ENCODE measurements at places on chromosomes 1 and 21.

GRCh38 chr1:202016022-202016810 lies 5.8 kb downstream of the ELF3 start:
- DNase-seq: no peak

DNA sequence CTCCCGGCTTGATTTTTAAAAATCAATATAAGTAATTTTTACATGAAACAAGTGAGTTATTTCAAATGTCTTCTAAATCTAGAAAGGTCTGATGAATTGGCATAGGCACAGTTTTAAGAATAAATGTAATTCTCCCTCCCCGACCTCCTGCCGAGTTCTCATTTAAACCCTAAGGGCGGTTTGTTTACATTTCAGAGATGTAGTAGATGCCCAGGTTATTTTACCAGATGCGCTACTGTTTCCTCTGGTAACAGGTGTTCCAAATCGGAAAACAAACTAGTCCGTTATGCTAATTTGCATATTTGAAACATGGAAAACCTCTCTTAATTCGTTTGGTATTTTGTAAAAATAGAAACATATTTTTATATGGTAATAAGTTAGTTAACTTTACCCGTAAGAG lies 53.8 kb upstream of the CFAP126 start:
- DNase-seq: no peak

DNA sequence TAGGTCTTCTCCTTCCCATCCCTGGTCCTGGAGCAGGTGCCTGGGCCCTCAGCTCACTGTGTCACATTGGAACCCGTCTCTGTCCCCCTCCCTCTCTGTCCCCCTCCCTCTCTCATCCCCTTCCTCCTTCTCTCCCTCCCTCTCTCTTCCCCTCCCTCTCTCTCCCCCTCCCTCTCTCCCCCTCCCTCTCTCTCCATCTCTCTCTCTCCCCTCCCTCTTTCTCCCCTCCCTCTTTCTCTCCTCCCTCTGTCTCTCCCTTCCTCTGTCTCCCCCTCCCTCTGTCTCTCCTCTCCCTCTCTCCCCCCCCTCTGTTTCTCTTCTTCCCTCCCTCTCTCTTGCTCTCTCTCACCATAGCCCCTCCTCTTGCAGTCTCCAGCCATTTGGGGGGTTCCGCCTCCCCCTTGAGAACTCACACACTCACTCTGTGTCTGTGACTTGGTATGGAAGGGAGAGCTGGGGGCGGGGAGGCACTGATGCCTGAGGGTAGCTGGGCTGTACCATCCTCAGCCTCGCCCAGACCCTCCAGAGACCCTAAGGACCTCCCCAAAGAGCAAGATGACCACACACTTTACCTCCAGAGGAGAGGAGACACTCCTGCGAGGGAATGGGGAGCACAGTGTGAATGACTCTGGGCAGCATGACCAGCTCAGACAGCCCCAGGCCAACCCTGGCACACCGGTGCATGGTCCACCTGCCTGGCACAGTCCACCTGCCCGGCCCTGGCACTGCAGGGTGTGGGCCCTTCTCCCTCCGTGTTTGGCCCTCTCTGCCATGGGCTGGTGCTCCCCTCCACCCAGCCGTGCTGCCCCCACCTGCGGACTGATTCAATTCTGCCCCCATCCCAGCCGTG lies 102.8 kb upstream of the ARHGEF16 start:
- no peak for DNase-seq

- DNase-seq: peak; percentile 1
These were observed 66.9 kb upstream of the LRIF1 start for GRCh38 chr1:111030590-111030989.

- DNase-seq: no peak
These were observed 15.4 kb upstream of the LYST start for GRCh38 chr1:235881930-235882700.

GRCh38 chr1:6358144-6358624 lies 35.4 kb downstream of the ACOT7 start:
- DNase-seq: no peak

DNA sequence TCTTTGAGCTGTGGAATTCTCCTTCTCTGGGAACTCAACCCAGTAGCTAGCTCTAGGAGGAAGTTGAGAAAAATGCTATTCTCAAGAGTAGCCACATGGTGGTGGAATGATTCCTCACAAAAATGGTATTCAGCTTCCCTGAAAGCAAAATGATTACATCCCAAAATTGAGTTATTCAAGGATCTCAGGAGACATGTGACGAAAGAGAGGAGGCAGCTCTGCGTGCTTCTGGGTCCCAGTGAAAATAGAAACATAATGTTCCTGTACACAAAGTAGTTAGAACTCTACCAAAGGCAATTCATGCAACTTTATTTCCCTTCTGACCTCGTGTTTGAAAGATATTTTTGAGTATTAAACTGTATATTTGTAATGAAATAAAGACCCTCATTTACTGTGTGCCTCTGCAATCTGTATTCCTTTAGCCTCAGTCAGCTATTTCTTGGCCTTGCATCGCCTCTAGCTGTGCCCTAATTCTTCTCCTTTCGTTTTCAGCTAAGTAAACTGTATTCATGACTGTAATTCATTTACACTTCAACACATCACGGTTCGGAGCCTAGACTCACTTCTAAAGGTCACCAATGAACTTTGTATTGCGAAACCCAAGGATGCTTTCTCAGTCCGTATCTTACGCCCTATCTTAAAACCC lies 167.3 kb downstream of the FASLG start:
- DNase-seq: no peak

- DNase-seq: no peak
These were observed 3.1 kb upstream of the VAMP4 start for GRCh38 chr1:171744986-171745385.

DNA sequence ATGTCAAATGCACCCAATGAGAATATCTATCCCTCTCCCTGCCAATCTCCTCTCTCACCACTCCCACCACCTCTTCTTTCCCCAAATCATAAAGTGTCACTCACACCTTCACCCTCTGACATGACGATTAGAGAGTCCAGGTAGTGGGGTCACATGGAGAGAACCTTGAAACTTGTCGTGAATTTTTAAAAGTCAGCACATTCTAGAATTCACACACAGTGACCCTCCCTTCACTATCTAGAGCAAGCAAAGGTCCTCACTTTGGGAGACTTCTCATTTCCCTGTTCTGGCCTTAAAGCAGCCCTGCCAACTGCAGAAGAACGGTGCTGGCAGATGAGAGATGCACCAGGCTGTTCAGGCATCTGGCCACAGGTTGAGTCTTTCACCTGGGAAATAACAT lies 61.9 kb downstream of the CD34 start:
- DNase-seq: no peak

- no peak for DNase-seq
These were observed 144.2 kb downstream of the DHRS3 start for GRCh38 chr1:12473596-12474362.

- no peak for DNase-seq
These were observed 32.2 kb upstream of the UBE2U start for GRCh38 chr1:64171246-64171645.

GRCh38 chr1:190098756-190099155 lies 378.9 kb downstream of the BRINP3 start:
- no peak for DNase-seq

- DNase-seq: no peak
These were observed 49.6 kb downstream of the PLA2G4A start for GRCh38 chr1:186878356-186878755.

DNA sequence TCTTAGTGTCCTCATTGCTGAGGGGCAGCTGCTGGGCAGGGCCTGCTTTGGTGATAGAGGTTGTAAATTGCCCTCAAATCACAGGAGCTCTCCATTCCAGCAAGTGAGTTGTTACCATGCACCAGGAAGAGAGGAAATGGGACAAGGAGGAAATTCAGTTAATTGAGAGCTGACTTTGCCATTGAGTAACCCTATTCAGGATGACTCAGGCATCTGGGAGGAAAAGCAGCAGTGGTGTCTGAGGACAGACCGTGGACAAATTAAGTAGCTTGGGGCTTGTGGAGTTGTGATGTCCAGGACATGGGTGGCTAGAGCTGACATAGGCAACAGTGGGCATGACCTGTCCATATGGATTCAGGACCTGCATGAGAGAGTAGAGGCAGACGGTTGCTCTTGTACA lies 5.9 kb downstream of the ARHGEF10L start:
- DNase-seq: no peak

DNA sequence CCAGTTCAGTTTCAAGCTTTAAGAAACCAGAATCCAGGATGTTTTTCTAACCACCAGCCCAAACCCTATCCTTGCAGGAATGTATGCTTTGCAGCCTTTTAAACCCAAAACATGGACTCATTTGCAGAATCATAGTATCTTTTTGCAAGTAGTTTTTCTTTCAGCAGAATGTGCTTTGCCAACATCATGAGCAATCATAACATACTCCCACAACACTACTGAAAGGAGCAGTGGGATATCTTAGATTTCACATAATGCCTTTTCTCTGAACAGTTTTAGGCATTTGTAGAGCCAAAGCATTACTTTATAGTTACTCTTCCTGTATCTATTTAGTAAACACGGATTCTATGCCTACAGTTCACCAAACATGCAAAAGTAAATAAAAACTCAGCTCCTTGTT lies 10.0 kb upstream of the SH2D2A start:
- no peak for DNase-seq

- DNase-seq: no peak
These were observed 993.0 kb upstream of the PRMT6 start for GRCh38 chr1:106063510-106063909.

GRCh38 chr1:215407575-215407974 lies 159.5 kb upstream of the KCTD3 start:
- no peak for DNase-seq

DNA sequence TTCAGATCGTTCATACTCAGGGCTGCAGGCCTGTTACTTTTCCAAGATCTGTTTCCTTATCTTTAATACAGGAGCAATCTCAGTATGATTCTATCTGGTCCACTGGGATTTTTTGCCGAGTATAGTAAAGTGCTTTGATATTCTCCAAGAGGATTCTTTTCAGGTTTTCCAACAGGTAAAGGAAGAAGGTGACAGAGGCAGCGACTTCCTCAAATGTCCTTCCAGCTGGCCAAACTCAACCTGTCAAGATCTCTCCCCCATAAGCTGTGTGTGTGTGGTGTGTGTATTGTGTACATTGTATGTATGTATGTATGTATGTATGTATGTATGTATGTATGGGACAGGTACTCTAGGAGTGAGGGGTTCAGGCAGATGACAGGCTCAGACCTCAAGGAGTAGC lies 1.1 kb downstream of the AKR1A1 start:
- no peak for DNase-seq

DNA sequence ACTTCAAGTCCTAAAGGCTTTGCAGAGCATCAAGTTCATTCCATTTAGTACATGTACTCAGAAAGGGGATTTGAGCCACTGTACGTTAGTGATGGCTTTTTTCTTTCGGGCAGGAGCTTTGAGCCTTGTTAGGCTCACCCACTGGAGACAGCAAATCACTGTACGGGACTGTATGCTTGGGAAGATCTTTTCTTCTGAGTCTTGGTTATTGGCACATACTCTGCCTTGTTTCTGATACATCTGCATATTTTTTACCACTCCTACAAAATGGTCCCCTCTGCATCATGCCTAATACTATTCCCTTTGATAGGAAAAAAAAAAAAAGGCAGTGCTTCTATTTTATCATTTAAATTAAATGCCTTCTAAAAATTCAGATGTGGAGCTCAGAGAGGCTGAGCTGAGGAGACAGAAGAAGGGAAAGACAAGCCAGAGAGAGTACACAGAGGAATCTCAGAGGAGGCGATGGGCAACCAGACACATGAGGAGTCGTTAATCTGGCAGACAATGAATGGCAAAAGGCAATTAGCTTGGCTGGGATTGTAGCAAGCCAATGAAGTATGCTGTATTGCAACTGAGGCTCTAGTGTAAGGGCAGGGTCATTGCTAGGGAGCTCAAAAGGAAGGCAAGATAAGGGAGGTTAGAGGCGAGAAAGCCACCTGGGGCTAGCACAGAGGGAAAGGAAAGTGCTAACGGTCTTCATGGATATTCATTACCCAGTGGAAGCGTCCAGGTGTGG lies 39.4 kb downstream of the PHC2 start:
- no peak for DNase-seq

DNA sequence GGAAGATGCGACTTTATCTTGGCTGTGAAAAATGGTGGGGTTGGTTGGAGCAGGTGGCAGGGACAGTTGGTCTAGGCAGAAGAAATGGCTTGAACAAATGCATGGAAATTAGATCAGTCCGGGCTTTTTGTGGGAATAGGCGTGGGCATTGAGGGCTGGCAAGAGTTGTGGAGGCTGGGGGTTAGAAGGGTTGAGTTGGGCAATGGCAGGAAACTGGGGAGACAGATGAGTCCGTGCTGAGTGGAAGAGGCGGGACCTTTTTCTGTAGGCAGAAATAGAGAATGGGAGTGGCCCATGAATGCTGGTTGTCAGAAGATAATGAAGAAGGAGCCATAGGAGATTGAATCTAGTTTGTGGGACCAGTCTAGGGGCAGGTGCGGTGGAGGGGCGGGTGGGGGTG lies 6.9 kb downstream of the PDPN start:
- DNase-seq: no peak

DNA sequence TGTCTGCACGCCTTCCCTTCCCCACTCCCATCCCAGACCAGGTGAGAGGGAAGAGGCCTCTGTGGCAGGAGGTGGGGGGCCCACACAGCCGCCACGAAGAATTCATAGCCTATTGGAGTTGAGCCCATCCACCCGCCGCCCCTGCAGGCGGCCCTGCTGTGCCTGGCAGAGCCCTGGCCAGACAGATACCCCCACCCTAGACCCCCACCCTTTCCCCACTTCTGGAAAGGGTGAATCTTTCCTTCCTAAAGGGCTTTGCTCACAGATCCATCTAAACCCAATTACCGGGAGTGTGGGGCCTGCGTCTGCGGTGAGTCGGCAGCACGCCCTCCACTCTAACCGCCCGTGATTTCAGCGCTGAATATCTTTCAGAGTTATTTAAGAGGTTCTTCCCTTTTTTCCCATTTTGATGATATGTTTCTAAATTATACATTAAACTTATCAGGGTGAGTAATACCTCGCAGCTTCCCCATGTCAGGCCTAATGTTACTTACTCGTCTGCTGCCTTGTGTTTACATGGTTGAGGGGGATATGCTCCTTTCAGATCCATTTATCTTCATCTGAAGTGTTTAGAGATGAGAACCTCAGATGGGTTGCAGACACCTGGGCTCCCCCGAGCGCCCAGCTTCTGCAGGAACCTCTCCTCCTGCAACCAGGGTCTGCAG lies 183.9 kb upstream of the VAMP3 start:
- no peak for DNase-seq

GRCh38 chr21:46542588-46543124 lies 62.2 kb downstream of the S100B start:
- no peak for DNase-seq
